ENCODE measurements at places on chromosomes 5 and 9.
A peak's percentile ranks its signal among the peaks of the same experiment; 100 is the strongest.

GRCh38 chr5:164351245-164351834, 845.9 kb downstream of the MAT2B start:
- no peak for DNase-seq

DNA sequence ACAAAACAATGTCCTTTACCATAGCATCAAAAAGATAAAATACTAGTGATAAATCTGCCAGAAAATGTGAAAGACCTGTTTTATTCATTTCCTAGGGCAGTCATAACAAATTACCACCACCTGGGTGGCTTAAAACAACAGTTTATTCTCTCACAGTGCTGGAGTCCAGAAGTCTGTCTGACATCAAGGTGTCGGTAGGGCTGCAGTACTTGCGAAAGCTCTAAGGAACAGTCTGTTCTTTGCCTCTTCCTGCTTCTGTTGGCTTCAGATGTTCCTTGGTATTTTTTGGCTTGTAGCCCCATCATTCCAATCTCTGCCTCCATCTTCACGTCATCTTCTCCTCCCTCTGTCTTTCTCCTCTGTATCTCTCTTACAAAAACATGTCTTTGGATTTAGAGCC, 51.0 kb downstream of the PTPDC1 start:
- peak; percentile 99 for DNase-seq

GRCh38 chr5:92513067-92513466, 1068.0 kb downstream of the NR2F1-AS1 start:
- no peak for DNase-seq

DNA sequence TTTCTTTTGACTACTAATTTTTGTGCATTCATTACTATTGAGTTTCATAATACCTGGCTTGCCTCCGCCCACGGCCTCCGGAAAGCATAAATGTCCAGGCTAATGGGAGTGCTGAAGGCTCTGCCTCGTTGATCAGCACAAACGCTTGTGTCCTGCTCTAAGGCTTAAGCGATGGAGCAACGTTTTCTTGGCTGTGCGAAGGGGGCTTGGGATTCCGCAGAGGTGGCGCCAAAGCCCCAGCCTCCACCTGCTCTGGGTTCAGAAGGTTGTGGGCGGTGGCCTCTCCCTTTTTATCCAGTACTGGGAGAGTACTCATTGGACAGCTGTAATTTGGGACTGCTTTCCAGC, 19.7 kb downstream of the ANXA2R start:
- peak; percentile 67 for DNase-seq

DNA sequence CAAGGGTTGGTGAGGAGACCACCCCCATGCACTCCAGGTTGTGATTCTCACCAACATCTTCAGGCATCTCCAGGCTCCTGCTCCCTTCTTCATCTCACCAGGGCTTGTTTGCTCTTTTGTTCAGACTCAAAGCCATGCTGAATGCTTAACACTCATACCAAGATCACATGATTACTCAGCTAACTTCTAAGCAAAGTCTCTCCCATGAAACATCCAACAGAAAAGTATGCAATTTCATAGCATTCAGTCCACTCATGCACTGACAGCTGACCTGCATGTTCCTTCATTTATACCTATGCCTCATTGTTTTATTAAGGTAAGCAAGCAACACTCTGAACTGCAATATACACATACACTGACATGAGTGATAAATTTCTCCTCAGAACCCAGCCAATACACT, 69.0 kb downstream of the SHC3 start:
- peak; percentile 59 for DNase-seq

DNA sequence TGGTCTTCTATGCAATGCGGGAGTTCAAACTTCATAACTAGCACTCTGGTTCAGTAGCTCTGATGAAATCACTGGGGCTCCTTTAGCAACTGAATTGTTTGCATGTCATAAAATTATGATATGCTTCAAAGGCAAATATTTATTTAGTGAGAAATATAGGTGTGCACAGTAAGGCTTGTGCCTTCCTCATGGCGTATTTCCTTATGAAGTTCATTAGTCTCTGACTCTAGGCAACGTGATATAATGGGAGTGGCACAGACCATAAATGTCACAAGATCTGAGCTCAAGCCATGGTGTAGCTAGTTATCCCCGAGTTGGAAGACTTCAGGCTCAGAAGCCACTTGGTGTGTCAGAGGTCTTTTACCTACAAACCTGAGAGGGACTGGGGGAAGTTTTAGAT, 35.5 kb downstream of the PIP5K1B start:
- no peak for DNase-seq

GRCh38 chr5:67035098-67035740, 161.4 kb downstream of the CD180 start:
- DNase-seq: no peak
